ENCODE measurements at places on chromosomes 13 and 19.
A peak's percentile ranks its signal among the peaks of the same experiment; 100 is the strongest.

DNA sequence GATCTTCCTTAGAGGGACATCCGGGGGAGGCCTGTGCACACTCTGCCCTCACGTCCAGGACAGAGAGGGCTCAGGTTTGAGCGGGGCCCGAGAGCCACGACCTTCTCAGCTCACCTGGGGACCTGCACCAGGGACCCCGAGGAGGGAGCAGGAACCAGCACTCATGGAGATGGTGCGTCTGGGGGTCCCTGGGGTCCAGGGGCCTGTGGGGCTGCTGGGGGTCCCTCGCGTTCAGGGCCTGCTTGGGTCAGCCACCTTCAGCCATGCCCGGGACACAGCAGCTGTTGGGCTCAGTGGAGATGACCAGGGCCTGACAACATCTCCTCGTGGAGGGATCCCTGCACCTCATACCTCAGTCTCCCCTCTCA lies 47.1 kb downstream of the TMEM255B start:
- no peak for DNase-seq

DNA sequence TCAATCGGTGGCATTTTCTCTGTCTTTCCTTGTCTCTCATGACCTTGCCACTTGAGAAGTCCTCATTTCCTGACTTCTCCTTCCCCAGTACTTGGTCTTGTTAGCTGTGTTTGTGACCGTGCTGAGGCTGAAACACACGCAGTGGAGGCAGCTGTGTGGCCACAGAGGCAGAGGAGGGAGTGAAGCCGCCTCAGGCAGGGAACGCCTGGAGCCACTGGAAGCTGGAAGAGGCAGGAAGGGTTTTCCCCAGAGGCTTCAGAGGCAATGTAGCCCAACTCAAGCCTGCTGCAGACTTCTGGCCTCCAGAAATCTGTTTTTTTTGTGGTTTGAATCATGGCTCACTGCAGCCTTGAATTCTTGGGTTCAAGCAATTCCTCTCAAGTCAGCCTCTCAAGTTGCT lies 29.2 kb upstream of the ARGLU1 start:
- DNase-seq, result no peak

DNA sequence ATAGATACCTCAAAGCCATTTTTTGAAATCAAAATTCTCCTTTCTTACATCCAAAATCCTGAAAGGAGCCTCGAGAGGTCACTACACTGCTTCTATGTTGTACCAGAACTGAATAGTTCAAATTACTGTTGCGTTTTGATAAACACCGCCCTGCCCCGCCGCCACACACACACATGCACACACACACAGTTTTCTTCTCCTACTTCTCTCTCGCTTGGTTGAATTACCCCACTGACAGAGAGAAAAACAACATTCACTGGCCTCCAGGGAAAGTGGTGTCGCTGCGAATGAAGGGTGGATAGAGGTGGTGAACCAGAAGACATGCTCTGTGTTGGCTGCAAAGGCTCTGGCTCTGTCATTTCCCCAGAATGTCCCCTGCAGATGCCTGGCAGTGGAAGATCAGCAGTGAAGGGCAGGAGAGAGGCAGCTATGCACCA lies 183.4 kb upstream of the RFC3 start:
- DNase-seq, result no peak

- DNase-seq, result no peak
These were observed 110.8 kb downstream of the DLEU7 start for GRCh38 chr13:50732712-50733111.

DNA sequence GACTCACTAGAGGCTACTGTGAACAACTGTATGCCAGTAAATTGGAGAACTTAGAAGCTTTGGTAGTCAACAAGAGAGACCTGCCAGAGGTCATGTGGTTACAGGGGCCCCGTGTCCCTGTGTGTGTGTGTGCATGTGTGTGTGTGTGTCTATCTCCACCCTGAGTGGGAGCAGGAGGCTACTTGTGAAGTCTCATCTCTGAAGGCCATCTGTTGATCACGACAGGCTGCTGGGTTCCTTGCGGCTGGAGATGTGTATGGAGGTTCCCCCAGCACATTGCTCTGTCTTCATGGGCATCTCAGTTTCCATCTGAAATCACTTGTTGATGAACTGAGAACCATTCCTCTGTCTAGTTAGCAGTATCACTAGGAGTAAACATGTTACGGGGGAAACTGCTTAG lies 58.2 kb upstream of the TEX29 start:
- DNase-seq, result no peak

DNA sequence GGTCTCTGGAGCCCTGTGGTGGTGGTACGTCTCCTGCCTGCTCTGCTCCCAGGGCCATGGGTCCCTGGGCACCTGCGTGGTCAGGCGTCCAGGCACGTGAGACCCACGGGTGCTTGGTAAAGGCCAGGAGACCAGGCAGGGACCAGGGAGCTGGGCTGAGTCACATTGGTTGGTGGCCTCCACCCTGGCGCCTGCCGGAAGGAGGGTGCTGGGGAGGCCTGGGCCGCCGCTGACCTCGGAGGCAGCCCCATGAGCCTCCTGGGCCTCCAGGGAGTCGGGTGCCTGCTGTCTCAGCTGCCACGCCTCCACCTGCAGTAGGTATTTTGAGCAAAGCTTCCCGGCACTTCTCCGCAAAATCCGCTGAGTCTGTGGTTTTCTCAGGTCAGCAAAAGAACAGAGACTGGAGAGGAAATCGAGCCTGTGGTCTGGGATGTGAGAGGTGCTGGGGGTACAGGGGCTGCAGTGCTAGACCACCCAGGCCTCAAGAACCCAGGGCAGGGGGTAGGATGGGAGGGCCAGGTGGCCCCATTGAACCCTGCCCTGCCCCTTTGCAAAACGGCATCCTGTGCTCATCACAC lies 3.6 kb upstream of the PLK5 start:
- DNase-seq, result no peak

GRCh38 chr13:47680748-47681147 lies 320.3 kb downstream of the SUCLA2 start:
- DNase-seq, result no peak

- DNase-seq, result no peak
These were observed 89.8 kb upstream of the SOX1 start for GRCh38 chr13:111977179-111977506.

DNA sequence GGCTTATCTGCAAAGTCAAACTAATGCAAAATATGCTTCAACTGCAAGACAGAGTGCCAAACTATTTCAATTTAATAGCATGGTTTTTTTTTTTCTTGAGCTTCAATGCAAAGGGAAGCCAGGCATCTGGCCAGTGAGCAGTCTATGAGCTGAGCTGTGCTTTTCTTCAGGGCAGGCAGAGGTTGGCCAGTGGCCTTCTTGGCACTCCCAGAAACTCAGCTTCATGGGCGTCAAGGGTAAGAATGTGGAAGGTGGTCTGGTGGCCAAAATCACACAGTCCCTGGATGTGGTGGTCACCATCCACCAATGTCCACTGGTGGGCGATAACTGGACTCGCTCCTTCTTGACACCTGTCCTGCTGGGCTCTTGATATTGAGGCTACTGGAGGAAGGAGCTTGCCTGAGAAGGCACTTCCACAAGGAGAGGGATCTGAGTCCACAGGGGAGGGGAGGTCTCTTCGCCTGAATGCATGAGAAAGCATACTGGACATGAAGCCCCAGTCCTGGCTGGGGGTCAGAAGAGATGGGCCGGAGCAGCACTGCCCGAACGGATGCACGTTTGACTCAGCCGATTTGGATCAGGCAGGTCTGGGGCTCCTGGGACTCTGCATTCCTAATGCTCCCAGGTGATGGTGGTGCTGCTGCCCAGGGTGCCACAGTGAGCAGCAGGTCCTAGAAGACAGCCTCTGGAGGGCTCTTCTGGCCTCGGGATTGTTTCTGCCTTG lies 17.1 kb downstream of the COL4A2 start:
- no peak for DNase-seq

- DNase-seq, result peak; percentile 80
These were observed at the start of gene ARID3A for GRCh38 chr19:925526-926322. Gene ARID3A, plus strand, starts transcription at chr19:926035. Its CDS starts 3,494 bp downstream, at chr19:929529.

GRCh38 chr19:37221136-37221535 lies 3.1 kb downstream of the ZNF383 start:
- DNase-seq, result no peak

DNA sequence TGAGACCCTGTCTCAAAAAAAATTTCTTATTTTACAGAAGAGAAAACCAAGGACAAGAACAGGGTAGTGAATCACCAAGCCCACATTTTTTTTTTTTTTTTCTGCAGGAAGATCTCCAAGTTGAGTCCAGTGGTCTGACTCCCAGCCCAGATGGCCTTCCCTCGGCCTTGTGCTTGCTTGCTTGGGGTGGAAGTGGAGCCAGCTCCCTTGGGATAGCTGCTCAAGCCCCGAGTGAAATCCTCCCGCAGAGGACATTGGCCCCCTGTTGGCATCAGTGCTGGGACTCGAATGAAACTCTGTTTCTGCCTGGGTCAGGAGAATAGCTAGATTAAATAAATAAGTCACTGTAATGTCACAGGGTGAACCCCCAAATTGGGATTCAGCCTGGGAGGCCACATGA lies 9.4 kb upstream of the NUP62 start:
- no peak for DNase-seq

- no peak for DNase-seq
These were observed 214.3 kb downstream of the FOXO1 start for GRCh38 chr13:40452038-40452666.

- DNase-seq, result no peak
These were observed 5.3 kb downstream of the FXYD3 start for GRCh38 chr19:35120898-35121297.

DNA sequence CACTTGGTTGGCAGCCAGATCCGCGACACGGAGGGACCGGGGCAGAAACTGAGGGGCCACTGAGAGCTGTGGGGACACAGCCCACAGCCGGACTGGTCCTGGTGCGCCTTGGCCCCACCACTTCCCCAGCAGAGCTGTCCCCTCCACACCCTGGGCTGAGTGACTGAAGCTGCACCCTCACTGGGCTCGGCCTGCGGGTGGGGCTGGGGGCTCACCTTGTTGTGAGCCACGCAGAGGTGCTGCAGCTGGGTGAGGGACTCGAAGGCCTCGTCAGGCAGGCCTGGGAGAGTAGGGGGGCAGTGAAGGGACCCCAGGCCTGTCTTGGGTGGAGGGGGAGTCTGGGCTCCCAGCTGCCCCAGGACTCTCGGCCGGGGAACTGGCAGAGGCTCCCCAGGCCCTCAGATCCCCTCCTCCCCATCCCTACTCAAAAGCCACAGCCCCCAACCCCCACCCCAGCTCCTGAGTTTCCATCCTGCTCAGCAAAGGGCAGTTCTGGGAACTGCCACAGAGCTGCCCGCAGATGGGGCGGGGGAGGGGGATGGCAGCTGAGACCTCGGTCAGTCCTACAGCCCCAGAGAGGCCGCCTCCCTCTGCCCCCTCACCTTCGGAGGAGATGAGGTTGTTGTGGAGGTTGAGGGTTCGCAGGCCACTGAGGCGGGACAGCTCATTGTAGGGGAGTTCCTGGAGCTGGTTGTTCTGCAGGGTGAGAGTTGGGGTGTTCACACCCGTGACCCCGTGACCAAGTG lies 2.3 kb downstream of the PODNL1 start:
- DNase-seq, result no peak

DNA sequence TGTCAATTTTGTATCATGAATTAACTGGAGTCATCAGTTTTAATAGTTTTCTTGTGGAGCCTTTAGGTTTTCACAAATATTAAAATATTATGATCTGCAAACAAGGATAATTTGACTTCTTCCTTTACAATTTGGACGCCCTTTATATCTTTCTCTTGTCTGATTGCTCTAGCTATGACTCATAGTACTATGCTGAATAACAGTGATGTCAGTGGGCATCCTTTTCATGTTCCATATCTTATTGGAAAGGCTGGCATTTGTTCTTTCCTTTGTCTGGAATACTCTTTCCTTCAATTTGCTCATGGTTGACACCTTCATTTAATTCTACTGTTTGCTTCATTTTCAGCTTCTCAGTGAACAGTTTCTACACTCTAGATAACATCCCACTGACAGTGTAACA lies 1129.3 kb downstream of the SLITRK5 start:
- DNase-seq, result no peak

DNA sequence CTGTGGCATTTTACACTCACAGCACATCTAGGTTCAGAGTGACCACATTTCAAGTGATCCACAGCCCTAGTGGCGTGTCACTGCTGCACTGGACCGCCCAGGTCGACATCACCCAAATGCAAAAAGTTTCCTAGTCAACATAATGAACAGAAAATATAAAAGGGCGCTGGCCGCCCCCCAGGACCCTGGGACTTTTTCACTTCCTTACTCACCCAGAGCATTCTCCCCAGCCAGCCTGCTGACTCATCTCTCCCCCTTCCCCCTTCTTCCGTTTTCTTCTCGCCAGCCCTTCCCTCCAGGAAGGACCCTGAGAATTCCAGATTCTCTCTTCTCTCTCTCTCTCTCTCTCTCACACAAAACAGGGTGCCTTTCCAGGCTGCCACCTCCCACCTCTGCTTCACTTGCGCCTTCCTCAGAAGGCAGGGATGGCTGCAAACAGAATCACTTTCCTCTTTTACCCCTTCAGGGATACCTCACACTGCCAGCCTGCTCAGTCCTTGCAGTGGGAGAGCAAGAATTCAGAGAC lies 21.0 kb upstream of the GRWD1 start:
- no peak for DNase-seq

- no peak for DNase-seq
These were observed 687 bp downstream of the MATK start for GRCh38 chr19:3785451-3785937.

GRCh38 chr19:19356500-19356899 lies 35.9 kb downstream of the MAU2 start:
- DNase-seq, result no peak

DNA sequence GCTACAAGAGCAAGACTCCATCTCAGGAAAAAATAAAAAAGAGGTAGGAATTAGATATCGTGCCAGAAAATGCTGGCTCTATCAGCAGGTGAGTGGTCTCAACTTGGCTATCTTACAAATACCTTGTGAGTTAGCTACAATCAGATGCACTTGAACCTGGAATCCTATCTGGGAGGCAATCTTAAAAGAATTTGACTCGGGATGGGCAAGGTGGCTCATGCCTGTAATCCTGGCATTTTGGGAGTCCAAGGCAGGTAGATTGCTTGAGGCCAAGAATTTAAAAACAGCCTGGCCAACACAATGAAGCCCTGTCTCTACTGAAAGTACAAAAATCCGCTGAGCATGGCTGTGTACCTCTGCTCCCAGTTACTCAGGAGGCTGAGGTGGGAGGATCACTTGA lies 29.4 kb downstream of the NLRP2 start:
- no peak for DNase-seq

- no peak for DNase-seq
These were observed 15.5 kb upstream of the TNFSF14 start for GRCh38 chr19:6685482-6685881.

- DNase-seq, result no peak
These were observed 4.0 kb downstream of the OR10H1 start for GRCh38 chr19:15811476-15811875.
